ENCODE measurements at places on chromosomes 7 and 10.

GRCh38 chr7:70017357-70017756, 419.1 kb downstream of the AUTS2 start:
- no peak for DNase-seq

DNA sequence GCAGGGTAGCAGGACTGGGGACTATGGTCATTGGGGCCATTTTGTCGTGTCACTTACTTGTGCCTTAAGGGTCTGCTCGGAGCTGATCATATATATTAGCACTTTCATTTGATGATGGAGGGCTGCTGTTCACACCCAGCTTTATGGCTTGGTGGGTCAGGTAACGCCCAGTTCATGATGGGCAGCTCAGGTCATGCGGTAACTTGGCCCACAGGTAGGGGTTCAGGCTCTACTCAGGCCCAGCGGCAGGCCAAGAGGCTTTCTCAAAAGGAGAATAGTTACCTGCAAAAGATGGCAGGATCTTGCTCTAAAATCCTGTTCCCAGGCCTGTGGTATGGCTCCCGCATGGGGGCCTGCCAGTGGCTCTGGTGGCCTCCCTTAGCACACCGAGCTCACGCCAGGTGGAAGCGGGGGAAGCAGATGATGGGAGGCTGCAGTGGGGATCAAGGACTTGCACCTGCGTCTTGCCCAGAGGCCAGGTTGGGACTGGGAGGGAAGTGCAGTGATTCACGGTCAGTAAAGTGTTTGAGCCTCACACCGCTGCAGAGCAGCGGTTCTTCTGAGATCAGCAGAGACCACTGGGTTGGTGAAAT, 109.5 kb downstream of the ADCY1 start:
- no peak for DNase-seq

- no peak for DNase-seq
Observed at GRCh38 chr10:34047389-34047788, 712.9 kb upstream of the NRP1 start.

GRCh38 chr10:118961436-118961835, 68.1 kb upstream of the NANOS1 start:
- no peak for DNase-seq

DNA sequence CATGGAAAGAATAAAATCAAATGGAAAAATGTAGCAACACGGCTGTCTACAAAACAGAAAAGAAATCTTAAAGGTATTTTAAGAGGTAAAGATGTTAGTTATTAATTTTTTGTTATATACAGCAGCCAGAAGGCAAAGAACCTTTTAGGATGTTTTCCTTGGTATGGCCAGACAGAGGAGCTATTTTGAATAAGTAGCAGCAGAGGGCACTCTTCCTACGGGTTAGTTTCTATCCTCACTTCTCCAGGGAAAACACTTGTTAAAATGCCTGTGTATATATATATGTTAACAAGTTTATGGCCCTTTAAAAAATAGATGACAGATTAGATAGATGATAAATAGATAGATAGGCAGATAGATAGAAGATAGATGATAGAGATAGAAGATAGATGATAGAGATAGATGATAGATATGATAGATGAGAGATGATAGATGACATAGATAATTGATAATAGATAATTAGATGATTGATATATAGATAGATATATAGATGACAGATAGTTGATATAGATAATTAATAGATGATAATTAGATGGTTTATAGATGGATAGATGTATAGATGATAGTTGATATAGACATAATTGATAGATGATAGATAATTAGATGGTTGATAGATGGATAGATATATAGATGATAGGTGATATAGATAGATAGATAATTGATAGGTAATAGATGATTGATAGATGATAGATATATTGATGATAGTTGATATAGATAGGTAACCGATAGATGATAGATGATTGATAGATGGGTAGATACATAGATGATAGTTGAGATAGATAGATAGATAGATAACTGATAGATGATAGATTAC, 57.8 kb upstream of the WIPF3 start:
- no peak for DNase-seq

GRCh38 chr10:7475939-7476338, 65.1 kb upstream of the SFMBT2 start:
- DNase-seq, result no peak

Measured in stimulated activated CD4-positive, alpha-beta T cell treated with anti-CD3 and anti-CD28 coated beads, Interleukin-12 subunit alpha, Interleukin-12 subunit beta, amount 100 ng/mL, for 48 hours (primary cell).